ENCODE measurements at places on chromosomes 7 and 10.

DNA sequence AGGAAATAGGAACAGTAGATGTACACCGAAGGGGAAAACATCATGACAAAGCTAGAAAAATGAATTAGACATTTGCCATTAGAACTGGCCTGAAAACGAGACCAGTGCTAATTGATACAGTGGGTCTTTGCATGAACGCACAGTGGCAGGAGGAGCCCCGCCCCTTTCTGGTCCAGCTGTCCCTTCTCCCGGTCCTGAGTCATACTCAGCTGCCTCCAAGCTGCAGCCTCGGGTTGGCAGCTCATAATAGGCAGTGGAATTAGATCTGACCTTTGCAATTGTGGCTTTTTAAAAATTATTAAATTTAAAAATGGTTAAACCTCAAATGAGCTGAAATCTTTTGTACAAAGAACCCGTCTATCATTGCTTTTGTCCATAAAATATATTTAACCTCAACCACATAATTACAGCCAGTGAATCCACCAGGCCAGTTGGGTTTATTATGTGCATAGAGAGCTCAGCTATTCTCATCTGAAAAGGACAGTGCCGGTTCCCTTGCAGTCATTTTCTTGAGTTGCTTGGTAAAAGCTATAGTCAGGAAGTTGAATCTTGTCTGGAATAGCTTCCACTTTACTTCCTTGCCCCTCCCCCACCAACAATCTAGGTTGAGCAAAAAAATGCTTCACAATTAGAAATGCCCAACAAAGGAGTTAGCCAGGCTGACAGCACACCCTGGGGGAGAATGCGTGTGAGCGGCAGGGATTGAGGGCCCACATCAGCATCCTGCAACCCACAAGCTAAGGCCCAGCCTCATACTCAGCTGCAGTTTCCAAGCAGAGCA lies 147.1 kb downstream of the BUB3 start:
- peak; percentile 60 for DNase-seq

DNA sequence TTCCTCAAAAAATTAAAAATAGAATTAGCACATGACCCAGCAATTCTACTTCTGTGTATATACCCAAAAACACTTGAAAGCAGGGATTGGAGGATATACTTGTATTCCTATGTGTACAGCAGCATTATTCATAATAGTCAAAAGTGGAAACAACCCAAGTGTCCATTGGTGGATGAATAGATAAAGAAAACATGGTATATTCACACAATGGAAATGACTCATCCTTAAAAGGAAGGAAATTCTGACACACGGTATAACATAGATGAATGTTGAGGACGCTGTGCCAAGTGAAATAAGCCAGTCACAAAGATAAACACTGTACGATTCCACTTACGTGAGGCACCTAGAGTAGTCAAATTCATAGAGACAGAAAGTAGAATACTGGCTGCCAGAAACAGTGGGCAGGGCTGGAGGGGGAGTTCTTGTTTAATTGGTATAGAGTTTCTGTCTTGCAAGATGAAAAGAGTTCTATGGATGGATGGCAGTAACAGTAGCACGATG lies 26.6 kb upstream of the KAT6B start:
- DNase-seq, result peak; percentile 100

DNA sequence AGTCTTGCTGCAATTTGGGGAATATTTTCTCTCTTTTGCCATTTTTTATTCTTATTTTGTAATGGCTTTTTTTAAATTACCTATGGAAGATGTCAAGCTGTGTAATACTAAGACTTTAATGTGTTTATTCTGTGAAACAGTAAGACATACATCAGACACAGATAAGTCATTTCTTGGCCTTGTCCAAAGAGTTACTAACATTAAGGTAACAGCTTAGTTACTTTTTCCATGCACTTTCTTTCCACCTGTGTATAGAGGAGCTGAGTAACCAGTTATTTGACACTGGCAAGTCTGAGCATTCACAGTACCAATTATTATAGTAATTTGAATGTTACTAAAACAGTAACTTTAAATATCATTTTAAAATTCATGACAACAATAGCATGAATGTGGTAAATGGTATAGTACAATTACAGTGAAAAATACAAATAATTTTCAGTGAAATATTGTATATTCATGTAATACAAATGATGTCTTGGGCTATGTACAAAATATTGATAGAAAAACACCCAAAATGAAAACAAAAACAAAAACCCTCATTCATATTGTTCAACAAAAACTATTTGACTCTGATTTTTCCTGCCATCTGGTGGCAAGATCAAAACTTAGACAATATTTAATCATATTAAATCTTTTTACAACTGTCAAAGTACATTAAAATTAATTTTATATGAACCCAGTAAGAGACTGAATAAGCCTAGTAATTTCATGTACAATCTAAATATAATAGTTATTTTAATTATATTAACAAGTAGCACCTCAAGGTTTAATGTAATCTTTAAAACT lies 259.8 kb upstream of the SEMA3A start:
- peak; percentile 37 for DNase-seq

DNA sequence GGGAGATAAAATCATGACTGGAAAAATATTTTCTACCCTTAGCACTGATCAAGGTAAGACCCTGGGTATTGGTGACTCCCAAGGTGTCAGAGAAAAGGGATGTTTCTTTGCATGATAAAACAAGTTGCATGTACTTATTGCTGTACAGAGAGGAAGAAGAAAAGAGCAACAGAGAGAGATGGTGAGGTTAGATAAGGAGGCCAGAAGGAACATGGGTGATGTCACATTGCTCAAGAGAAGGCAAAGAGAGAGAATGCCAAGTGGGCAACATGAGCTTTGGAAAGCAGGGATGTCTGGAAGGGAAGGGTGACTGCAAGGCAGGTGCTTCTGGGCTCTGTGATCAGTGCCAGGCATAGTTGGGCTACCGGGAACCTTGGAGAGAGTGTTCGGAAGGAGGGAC lies 65.1 kb upstream of the ADARB2 start:
- no peak for DNase-seq

GRCh38 chr7:47771336-47771989 lies 176.8 kb downstream of the PKD1L1 start:
- DNase-seq, result no peak

DNA sequence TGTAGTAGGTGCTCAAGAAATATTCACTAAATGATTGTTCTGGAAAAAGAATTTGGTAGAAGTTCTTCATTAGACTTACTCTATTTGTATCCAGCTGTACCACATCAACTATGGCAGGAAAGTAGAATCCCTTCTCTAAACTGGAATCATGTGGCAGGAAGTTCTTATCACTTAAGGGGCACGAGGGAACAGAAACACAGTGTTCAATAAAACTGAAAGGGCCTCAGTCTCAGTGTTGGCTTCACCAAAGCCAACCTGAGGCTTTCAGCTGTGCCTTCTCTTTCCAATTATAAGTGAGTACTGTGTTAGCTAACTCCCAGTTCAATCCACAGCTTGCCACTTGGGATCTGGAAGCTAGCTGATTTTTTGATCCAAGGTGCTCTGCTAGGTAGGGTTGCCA lies 257.6 kb upstream of the LRGUK start:
- DNase-seq, result no peak

DNA sequence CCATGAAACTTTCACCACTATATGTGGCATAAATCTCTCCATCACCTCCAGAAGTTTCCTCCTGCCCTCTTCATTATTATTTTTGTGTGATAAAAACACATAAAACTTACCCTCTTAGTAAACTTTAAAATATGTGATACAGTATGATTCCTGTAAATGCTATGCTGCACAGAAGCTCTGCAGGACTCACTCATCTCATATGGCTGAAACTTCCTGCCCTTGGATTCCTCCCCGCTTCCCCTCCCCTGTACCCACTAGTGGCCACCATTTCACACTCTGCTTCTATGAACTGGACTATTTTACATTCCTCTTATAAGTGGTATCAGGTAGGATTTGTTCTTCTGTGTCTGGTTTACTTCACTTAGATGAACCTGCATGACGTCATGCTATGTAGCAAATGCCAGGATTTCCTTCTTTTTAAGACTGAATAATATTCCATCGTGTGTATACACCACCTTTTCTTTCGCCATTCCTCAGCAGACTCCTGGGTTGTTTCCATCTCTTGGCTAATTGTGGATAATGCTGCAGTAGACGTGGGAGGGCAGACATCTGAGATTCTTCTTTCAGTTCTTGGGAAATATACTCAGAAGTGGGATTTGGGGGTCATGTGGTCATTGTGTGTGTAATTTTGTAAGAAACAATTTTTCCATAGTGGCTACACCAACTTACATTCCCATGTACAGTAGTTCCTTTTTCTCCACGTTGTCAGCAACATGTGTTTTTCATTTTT lies 335.2 kb downstream of the SDK1 start:
- peak; percentile 5 for DNase-seq

DNA sequence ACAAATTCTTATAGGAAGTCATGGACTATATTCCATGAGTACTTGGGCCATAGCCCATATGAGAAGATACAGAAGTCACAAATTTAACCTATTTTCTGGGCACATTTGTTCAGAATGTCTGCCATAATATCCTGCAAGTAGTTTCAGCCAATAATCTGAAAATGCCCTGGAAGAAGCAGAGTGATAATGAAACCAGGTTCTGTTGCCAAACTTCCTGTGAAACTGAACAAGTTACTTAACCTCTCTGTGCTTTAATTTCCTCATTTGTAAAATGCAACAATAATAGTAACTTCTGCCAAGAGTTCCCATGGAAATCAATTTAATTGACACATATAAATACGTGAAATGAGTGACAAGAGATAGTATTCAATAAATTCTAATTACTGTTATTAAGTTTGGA lies 88.8 kb downstream of the SEMA3C start:
- DNase-seq, result no peak
